ENCODE measurements at places on chromosomes 11 and 22. TPM values are rescaled to one million over a fixed set of nuclear protein-coding genes. Genes with fewer than 3 reads are reported as not detected.

DNA sequence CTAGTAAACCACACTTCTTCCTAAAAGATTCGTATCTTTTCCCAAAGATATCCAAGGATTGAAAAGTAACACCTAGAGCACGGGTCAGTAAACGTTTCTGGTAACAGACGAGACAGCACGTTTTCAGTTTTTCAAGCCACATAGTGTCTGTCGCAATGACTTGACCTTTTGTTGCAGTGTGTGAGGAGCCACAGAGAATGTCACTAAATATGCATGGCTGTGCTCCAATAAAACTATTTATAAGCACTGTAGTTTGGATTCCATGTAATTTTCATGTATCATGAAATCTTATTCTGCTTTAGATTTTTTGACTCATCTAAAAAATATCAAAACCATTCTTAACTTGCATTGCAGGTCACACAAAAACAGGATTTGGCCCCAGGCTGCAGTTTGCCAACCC lies 18.3 kb upstream of the MICAL3 start:
- no peak for DNase-seq

GRCh38 chr11:22828373-22828772 lies 1.2 kb downstream of the SVIP start:
- DNase-seq: no peak

- DNase-seq: no peak
Measured at GRCh38 chr22:46905415-46905814, 143.0 kb downstream of the TBC1D22A start.

- no peak for DNase-seq
Measured at GRCh38 chr11:73384531-73384871, 8.3 kb downstream of the RELT start.

- no peak for DNase-seq
Measured at GRCh38 chr22:33832558-33833151, 87.6 kb downstream of the LARGE1 start.

CYTH4 gene
- 44.8 TPM for total RNA-seq

GRCh38 chr11:18780329-18780728 lies 11.3 kb downstream of the PTPN5 start:
- peak; percentile 30 for DNase-seq

APOBEC3F gene
- 1.7 TPM for total RNA-seq

GRCh38 chr11:125221461-125221860 lies 56.9 kb downstream of the PKNOX2 start:
- DNase-seq: no peak

- DNase-seq: no peak
Measured at GRCh38 chr11:127925475-127925874, 661.9 kb downstream of the ETS1 start.

DNA sequence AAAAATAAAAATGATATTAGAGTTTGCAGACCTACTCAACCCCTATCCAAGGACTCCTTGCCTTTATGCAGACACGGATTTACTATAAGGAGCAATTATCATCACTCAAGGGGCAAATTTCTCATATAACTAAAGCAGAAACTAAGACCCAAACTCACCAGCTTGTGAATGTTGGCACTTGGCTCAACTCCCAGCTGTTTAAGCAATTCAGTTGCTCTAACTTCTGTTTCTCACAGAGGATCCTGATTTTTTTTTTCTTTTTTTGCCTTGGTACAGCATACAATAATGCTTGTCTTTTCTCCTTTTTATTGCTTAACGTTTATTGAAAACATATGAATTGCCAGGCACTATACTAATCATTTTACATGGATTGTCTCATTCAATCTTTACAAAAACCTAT lies 9.6 kb upstream of the CBLIF start:
- DNase-seq: no peak

DNA sequence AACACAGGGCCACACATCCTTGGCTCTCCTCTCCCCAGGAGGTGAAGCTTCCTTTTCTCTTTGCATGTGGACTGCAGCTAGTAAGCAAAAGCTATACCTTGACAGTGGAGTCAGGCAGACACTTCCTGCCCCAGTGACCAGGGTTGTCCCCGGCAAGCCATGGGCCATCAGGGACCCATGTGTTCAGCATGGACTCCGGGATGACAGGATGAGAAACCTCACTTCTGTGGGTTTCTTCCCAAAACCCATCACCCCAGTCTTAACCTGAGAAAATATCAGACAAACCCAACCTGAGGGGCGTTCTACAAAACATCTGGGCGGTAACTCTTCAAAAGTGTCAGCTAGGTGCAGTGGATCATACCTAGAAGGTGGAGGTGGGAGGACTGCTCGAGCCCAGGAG lies 40.2 kb downstream of the GNB1L start:
- DNase-seq: no peak

DNA sequence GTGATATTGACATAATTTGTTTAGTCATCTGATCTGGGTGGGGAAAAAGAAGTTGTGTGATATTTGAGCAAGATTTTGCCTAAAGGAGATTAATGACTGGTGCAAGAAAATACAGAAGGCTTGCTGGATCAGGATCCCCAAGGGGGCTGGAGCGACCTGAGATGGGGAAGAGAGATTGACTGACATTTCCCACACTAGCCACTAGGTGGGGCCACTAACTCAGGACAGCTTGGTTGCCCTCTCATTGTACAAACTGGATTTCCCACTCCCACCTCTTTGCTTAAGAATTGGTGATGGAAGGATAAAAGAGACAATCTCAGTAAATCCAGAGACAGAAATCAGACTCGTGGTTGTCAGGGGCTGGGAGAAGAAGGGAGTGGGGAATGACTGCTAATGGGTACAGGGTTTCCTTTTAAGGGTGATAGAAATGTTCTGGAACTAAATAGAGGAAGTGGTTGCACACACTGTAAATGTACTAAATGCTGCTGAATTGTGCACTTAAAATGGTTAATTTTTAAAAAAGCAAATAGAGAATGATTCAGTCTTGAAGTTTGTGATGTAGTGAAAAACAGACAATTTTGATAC lies 50.7 kb downstream of the CTTN start:
- DNase-seq: no peak
